ENCODE measurements at places on chromosomes 4 and X.

GRCh38 chrX:71067712-71068043 is 456 bp downstream of the SNX12 start:
- no peak for DNase-seq

- no peak for DNase-seq
Observed at GRCh38 chr4:6354626-6355025, 85.0 kb downstream of the WFS1 start.

DNA sequence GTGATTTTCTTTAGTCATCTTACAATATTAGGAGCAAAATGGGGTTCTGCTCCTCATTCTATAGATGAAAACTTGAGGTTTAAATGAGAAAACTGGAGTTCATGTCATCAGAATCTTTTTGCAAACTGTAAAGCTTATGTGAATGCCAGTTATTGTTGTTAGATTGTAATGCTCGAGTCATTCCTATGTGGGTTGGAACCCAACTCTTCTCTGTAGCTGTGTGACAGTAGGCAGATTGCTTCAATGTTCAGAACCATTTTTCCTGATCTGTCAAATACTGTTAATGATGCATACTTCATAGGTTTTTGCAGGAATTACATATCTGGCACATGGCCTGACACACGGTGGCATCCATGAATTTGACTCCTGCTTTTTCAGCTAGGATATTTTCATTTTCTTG is 178.9 kb downstream of the RAPGEF2 start:
- no peak for DNase-seq

DNA sequence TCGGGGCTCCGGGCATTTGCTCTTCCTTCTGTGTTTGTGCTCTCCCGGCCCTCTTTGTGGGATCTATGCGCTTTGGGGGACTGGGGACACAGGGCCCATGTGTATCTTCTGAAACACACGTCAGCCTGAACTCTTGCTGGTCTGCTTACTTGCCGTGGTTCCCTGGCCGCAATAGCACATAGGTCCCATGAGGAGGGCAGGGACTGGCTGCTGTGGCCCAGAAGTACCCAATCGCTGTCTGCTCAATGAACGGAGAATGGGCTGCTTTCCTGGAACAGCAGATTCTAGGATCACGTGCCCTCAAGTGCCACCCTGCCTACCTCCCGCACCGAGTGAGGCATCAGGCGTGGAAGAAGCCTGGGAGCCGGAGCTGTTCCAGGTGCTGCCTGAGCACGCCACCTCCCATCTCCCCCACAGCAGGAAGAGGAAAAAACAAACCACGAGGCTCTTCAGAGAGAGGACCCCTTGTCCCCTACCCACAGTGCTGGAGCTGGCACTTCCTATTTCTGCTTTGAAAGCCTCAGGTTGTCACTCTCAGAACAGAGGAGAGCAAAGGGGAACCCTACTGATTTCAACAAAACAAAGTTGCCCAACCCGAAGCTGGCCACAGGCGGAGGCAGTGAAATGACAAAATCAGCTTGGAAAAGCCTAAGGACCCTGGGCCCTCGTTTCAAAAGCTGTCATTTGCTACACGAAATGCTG is 3.8 kb downstream of the G6PD start:
- no peak for DNase-seq

DNA sequence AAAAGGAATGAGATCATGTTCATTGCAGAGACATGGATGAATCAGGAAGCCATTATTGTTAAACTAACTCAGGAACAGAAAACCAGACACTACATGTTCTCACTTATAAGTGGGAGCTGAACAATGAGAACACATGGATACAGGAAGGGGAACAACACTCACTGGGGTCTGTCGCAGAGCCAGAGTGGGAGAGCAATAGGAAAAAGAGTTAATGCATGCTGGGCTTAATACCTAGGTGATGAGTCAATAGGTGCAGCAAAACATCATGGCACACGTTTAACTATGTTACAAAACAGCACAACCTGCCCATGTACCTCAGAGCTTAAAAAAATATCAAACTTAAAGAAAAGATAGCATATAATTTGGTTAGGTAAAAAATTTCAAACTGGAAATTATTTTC is 281.4 kb downstream of the PABPC4L start:
- DNase-seq = no peak

DNA sequence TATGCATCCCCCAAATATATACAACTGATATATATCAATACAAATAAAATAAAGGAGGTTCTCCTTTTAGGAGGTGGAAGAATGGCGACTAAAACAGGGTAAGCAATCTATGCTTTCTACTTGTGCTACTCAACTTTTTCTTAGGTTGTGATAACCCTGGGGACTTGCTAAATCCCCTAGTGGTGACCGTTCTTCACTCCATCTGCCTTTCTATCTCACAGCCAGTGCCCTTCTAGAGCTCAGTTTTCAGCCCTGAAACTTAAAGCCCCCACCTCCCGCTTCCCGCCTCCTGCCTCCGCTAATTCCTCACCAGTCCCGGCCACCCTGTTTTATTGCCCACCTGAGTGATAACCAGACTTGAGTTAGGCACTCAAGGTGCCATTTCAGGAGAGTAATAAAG is 15.5 kb upstream of the ESX1 start:
- DNase-seq = no peak

DNA sequence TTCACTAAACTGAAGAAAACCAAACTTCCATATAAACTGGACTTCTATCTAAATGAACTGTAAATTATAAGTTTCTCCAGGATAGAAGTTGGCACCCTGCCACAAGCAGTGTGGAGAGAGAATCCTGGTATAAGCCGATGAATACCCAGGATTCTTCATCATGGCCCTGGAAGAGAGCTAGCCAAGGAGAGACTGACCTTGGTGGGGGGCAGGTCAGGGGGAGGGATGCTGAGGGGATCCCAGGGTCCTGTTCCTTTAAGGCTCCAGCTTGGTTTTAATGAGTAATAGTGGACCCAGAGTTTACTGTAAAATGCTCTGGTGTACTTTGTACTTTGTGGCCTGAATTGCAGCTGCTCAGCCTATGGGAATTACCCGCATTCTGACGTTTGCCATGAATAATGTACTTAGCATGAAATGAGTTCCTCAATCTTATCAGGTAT is 16.9 kb downstream of the RASSF6 start:
- DNase-seq = no peak

DNA sequence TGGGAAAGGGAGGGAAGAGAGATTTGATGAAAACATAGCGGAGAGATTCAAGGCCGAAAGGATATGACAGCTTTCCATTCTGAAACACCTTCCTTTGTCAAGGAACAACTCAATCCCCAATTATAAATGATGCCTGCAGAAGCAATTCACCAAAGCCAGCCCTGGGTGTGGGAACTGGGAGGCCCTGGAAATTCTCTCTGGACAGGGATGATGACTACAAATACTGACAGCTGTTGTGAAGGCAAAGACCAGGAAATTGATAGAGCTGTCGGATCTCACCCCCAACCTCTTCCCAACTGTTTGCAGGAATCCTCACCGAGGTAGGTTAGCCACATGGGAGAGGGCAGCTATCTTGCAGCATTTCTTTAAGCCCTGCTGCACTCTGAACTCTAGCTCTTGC is 54.3 kb downstream of the CCDC149 start:
- DNase-seq = no peak

DNA sequence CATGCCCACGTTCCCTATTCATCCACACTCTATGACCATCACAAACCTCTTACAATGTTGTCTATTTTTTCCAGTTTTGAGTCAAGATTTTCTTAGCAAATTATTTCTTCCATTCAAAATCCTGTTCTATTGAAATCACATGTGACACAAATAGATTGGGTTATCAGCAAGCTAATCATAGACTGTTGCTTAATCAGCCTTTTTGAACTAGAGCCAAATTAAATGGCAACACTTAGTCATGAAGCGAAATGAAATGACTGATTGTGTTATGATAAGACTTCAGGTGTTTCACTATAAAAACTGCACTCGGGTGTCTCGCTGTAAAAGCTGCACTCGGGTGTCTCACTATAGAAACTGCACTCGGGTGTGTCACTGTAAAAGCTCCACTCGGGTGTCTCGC is 890.0 kb upstream of the FRG1 start:
- DNase-seq = no peak

DNA sequence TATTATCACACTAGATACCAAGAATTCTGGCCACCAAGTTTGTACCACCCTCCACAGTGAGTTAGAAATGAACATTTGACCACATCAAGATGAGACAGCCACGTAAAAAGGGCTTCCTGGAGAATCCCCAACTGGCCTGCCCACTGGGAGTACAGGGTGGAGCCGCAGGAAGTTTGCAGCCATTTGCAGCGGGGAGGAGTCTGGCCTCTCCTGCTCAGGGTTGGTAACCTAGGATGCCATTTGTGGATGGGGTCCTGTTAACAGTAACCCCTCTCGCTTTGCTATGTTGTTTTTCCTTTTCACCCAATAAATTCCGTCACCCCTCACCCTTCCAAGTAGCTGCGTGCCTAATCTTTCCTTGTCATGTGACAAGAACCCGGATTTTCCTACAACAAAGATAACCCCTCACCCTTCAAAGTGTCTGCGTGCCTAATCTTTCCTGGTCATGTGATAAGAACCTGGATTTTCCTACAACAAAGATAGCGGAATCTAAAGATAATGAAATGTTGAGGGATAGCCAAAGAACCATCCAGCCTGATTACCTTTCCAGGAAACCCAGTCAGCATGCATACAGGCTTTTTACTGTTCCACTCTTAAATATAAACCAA is 245.4 kb downstream of the NAF1 start:
- no peak for DNase-seq

- DNase-seq = no peak
Observed at GRCh38 chr4:112176596-112176995, 31.3 kb downstream of the FAM241A start.

- no peak for DNase-seq
Observed at GRCh38 chr4:38516190-38516589, 147.8 kb upstream of the KLF3 start.

GRCh38 chr4:3481783-3482393 is 18.8 kb downstream of the DOK7 start:
- no peak for DNase-seq

DNA sequence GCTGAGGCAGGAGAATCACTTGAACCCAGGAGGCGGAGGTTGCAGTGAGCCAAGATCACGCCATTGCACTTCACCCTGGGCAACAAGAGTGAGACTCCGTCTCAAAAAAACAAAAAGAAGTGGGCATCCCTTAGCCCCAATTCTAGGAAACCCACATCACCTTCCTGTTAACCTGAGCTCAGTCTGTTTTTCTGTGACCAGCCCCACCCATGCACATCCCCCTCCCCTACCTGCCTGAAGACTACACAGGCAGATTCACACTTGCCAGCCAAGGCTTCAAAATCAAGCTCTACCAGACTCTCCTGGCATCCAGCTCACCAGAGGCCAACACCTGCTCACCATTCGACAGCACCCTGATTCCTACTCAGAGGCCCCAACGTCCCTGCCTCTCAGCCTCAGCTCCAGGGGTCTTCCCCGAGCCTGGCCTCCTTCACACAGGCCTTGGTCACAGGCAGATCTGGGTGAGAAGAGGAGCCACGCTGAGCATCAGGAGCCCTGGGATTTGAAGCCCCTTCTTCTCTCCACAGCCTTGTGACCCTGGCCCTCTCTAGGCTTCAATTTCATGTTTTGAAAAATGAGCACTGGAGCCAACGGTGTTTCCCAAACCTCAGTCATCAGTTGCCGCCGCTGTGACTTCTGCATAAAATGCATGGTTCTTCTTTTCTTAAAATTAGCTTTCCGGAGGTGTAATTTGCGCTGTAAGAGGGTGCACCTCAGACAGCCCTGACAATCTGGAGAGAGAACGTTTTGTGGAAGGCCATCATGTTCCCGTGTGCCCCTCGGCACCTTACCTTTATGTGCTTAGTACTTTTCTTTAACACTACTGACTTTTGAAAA is 47.3 kb downstream of the JAKMIP1 start:
- DNase-seq = no peak

GRCh38 chr4:89055157-89056080 is 1.6 kb downstream of the FAM13A start:
- no peak for DNase-seq

DNA sequence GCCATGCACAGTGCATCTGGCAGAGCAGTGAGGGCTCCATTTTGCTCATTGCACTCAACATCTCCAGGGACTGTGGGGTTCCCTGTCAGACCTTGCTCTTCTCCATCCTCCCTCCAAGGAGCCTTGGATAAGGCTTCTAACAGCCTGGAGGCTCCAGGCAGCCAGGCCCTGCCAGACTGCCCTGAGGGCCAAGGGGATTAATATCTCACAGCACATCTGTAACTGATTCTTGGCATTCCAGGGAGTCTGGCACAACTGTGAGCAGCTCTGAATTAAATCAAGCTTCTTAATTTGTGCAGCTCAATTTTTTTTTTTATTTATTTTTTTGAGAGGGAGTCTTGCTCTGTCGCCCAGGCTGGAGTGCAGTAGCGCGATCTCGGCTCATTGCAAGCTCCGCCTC is 224.5 kb upstream of the PGRMC2 start:
- DNase-seq = no peak

- DNase-seq = no peak
Observed at GRCh38 chrX:118603981-118604380, 108.4 kb downstream of the DOCK11 start.

GRCh38 chr4:111210595-111210994 is 587.7 kb upstream of the PITX2 start:
- no peak for DNase-seq

DNA sequence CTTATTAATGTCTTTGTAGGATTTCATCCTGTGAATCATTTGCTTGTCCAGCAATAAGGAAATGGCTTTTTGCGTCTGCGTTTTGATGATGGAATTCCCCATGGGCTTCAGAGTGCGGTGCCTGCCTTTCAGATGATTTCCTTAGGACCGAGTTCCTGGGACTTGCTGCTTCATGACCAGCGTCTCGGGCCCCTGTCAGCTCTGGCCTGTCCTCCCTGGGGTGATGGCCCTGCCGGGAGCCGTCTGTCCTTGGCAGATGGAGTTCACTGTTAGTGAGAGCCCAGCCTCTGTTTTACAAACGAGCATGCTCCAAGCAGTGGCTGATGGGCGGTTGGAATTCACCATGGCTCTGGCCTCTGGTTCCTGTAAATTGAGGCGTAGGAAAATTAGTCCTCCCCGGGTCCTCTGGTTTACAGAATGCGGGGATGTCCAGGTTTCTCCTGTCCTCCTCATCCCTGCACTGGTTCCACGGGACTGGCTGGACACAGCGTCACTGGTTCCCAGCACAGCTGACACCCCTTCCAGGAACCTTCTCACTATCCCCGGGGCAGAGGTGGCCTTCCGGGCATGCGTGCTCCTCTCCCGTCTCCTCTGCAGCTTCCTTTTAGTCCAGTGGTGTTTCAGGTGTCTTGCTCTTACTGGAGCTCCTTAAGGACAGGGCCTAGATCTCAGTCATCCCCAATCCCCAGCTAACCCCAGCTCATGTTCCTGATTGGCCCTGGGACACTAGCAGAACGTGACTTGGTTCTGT is 34.9 kb downstream of the TBC1D14 start:
- no peak for DNase-seq

- DNase-seq = no peak
Observed at GRCh38 chr4:180189666-180190065, 2053.5 kb upstream of the TENM3 start.

- no peak for DNase-seq
Observed at GRCh38 chr4:141933978-141934377, 297.6 kb downstream of the IL15 start.

DNA sequence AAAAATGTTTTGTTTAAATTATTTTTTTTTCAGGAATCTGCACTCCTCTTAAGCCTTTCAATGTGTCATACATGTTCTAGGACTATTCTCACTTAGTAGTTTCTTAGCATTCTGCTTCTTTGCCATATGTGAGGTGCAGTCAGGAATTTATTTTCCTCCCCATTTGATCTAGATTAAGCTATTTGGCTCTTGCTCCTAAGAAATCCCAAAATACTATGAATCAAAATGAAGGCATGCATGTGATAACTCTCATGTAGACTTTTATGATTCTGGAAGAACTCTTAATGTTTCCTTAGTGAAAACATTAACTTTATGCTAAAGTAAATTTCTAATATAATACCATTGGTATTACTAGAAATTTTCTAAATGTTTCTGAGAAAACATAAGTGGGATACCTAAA is 664.5 kb downstream of the RAPGEF2 start:
- DNase-seq = no peak
